Stimulated activated CD4-positive, alpha-beta T cell treated with anti-CD3 and anti-CD28 coated beads, TNF-alpha, amount 100 ng/mL, for 1 hour (primary cell): ENCODE measurements at places on chromosomes 16 and 17.

GRCh38 chr17:72985882-72986720 lies 106.4 kb downstream of the SLC39A11 start:
- peak; percentile 7 for DNase-seq

- no peak for DNase-seq
These were observed 319.4 kb downstream of the ZFHX3 start for GRCh38 chr16:72728516-72728915.

GRCh38 chr16:31182391-31182790 lies 2.5 kb downstream of the FUS start:
- no peak for DNase-seq

- DNase-seq, result no peak
These were observed 26.9 kb upstream of the CLEC18A start for GRCh38 chr16:69924041-69924775.

GRCh38 chr17:66952681-66953629 lies 11.6 kb upstream of the CACNG4 start:
- DNase-seq, result no peak

GRCh38 chr16:14369734-14370598 lies 260.1 kb downstream of the PARN start:
- DNase-seq, result no peak

- no peak for DNase-seq
These were observed 47.3 kb downstream of the RPH3AL start for GRCh38 chr17:305090-305976.

- no peak for DNase-seq
These were observed 343.0 kb upstream of the DYNLRB2 start for GRCh38 chr16:80197741-80198201.

DNA sequence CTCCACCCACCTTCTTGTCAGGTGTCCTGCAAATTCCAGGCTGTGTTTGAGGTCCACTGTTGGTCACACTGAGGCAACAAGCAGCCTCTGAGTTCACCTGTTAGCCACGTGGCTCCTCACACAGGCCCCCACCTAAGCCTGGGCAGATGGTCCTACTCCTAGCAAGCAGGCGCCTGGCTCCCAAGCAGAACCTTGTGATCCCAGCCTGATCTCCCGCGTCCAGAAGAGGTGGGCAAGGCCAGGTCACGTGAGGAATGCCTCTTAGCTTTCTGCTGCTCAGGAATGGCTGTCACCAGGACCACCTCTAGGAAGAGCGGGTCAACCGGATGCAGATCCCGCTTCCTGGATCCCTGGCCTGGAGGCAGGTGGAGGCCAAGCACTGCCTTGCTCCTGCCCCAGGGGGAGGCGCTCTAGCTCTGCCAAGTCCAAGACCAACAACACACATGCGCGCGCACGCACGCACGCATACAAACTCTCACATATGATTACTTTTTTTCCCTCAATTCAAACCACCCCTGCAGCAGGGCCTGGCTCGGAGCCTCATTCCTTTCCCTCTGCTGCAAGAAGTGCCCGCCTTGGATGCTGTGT lies 9.5 kb downstream of the CYB561 start:
- no peak for DNase-seq

DNA sequence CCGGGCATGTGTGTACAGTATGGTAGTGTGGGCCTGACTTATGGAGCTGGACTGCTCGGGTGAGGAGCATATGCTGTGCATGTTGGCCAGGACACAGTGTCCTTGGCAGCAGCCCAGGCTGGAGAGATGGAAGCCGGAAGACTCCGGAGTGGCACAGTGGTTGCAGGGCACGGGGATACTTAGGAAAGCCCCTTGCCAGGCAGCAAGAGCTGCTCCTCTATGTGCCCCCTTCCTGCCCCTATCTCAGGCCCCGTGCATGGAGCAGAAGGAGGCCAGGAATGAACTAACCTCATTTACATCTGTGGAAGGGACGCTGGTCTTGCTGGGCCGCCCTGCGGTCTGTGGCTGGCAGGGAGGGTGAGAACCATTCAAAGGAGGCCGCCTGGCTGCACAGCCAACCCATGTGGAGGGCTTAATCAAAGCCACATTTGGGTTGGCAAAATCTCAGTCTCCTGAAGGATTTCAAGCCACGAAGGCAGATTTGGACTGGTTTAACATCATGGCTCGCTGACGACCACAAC lies 32.2 kb upstream of the RCVRN start:
- DNase-seq, result no peak

GRCh38 chr17:27994586-27994985 lies 47.9 kb upstream of the NLK start:
- no peak for DNase-seq

DNA sequence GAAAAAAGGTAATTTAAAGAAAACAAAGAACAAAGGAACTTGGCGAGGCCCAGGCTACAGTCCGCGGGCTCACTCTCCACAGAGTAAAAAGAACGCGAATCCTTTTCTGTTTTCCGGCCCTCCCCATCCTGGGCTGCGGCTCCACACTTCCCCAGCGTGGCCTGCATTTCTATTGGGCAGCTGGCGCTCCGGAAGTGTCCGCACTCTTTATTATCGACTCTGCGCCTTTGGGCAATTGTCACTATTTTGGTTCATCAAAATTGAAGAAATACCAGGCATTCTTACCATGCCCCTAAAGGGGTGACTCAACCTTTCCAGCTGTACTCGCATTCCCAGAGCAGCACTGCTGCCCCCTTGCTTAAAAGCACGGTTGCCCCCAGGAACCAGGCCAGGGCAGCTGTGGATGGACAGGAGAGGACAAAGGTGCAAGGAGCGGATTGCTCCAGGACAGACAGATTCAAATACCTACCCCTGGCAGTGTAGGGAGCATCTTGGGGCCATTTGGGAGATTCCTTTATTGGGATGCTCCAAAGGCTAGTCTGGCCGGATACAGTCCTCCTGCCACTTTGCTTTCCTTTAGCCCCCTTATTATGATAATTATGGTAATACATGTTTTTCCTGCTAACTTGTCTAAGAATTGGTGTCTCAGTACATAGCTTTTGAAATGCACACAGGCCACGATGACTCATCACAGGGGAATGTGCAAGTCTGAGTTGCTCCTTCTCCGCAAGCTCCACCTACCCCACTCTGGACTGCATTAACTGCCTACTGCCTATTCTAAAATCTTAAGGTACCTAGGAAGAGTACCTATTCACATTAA lies 985 bp upstream of the SLFN12 start:
- peak; percentile 24 for DNase-seq

DNA sequence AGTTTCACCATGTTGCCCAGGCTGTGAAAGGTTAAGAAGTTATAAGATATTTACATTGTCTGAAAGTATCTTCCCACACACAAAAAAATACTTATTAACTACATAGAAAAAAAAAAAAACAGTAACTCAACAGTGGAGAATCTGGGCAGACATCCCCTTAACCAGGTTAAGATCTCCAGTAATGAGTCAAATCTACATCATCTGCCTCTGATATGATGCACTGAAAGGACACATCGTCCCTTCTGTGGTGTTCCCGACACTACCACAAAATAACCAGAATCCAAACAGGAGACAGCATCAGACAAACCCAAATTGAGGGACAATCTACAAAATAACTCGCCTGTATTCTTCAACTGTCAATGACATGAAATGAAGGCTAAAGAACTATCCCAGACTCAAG lies 40.0 kb downstream of the CMTM4 start:
- DNase-seq, result no peak

GRCh38 chr17:58679263-58680037 lies 12.4 kb downstream of the TEX14 start:
- no peak for DNase-seq

DNA sequence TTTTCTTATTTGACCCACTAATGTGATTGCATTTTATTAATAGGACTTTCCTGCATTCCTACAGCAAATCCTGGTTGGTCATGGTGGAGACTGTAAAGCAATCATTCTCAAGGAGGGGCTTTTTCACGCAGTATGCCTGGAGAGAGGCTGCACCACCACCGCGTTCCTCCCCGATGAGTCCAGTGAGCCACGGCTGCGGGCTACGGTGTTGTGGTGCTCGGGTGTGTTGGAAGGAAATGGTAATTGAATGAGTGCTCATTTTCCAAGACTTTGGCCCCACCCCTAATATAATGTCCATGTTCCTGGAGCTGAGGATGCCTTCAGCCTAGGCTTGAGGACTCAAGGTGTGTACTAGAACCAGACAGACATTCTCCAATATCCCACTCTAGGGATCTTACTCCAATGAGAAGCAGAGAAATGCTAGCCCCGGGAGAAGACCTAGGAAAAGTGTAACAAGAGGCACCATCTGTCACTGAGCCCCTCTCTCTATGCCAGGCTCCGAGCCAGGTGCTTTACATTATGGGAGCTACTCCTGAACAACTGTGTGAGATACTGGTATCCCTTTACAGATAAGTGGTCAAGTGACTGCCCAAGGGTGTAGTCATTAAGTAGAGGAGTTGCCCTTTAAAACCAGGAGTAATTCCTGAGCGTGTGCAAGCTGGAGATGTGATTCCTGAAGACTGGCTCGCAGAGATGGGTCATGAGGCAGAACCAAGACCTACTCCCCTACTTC lies 39.4 kb downstream of the HEATR6 start:
- no peak for DNase-seq

GRCh38 chr17:46910179-46910927 lies 12.6 kb upstream of the GOSR2 start:
- no peak for DNase-seq

GRCh38 chr17:45370949-45371413 lies 54.2 kb upstream of the MAP3K14 start:
- DNase-seq, result no peak

- no peak for DNase-seq
These were observed 13.7 kb upstream of the RANGRF start for GRCh38 chr17:8274816-8275215.

GRCh38 chr17:9498490-9498889 lies 77.1 kb downstream of the STX8 start:
- DNase-seq, result no peak

DNA sequence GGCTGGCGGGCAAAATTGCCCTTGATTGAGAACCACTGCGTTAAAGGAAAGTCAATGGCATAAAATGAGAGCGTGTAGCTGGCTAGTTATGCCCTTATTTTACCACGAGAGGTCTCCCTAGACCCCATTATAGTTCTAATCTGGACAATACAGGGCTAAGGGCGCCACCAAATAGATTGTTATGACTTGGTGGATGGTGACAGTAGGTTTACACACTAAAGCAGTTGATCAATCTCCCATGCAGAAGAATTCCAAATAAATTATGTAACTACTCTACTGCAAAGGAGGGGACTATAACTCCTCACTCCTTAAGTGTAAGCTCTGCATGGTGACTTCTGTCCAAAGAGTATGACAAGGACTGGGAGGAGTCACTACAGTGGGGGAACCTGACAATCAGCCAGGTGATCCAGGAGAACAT lies 20.4 kb upstream of the YPEL2 start:
- DNase-seq, result no peak

GRCh38 chr16:24834459-24835335 lies 11.1 kb upstream of the SLC5A11 start:
- no peak for DNase-seq

- DNase-seq, result no peak
These were observed 185.3 kb upstream of the C17orf78 start for GRCh38 chr17:37190493-37190892.

DNA sequence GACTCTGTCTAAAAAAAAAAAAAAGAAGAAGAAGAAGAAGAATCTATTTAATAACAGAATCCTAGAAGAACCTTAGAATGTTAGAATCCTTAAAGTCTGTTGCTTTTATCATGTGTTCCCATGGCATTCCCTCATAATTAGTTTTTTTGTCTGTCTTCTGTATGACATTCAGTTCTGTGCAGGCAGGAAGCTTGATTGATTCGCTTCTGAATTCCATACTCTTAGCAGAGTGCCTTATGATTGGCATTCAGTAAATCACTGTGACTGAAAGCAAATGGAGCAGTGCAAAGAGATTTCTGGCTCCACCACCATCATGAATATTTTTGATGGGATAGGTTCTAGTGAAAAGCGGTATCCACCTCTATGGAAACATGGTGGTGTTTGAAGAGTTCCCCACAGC lies 1065.9 kb upstream of the RBFOX1 start:
- DNase-seq, result no peak

- DNase-seq, result no peak
These were observed 48.1 kb upstream of the IRX5 start for GRCh38 chr16:54882556-54882955.

DNA sequence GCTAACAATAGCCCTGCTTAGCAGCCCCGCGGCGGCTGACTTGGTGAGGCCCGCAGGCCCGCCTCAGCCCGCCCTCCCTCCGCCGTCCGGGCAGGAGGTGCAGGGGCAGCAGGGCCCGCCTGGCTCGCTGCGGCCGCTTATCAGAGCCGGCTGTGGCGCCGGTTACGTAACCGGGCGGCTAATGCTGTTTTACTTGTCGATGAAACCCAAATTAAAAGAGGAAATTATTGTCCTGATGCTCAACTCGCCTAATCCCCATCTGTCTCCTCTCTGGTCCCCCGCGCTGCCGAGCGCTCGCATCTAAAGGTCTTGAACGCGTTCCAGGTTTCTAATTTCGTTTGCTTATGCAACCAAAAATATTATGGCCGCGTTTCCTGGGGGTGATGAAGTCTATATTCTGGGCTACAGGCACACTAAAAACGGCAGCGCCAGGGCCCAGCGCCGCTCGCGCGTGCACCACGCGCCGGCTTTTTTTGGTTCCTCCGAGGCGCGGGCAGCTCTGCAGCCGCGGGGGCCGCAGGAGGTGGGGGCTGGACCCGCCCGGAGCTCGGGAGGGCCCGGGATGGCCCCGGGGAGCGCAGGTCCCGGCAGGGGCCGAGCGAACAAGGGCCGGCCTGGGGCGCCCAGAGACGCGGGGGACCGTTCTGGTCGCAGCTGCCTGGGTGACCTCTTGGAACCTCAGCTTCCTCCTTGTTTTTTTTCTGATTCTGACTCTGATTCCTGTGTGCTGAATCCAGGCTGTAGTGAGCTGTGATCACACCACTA lies 65.2 kb upstream of the TOB1 start:
- DNase-seq, result peak; percentile 30

DNA sequence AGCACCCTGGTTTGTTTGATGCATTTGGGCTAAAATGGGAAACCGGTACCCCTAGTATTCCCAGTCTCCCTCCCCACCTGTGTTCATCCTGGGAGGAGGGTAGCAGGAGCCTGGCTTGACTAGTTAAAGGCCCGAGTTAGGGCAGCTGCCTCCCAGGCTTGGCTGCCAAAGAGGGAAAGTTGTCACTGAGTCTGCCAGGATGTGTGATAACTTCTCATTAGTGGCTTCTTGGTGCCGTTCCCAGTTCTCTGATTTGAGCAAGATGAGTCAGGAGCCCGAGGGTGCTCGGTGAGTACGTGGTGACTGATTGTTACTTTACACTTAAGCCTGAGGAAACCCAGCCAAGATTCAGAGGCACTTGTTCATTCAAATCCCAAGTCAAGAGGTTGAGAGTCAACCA lies 2.5 kb downstream of the KRT32 start:
- no peak for DNase-seq

DNA sequence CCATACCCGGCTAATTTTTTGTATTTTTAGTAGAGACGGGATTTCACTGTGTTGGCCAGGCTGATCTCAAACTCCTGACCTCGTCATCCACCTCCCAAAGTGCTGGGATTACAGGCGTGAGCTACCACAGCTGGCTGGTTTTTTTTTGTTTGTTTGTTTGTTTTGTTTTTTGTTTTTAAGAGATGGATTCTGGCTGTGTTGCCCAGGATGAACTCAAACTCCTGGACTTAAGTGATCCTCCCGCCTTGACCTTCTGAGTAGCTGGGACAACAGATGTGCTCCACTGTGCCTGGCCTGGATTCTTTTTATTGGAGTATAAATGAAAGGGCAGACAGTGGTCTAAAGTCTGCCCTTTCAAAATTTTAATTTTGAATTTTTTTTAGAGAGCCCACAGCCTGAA lies 44.7 kb downstream of the FOXK2 start:
- no peak for DNase-seq

GRCh38 chr16:47734081-47734857 lies 273.1 kb downstream of the PHKB start:
- DNase-seq, result no peak
